ENCODE measurements at places on chromosomes 6 and 20. TPM values are rescaled to one million over a fixed set of nuclear protein-coding genes. Genes with fewer than 3 reads are reported as not detected.

TXNDC5 gene
- 253 TPM for total RNA-seq

SLC22A2 gene
- total RNA-seq: not detected

UST gene
- total RNA-seq: 19.5 TPM

GPX5 gene
- not detected for total RNA-seq

BTNL2 gene
- not detected for total RNA-seq

WFDC12 gene
- total RNA-seq: not detected

TCP11 gene
- 0.51 TPM for total RNA-seq

TTK gene
- total RNA-seq: 0.51 TPM

GRCh38 chr6:37192666-37193065 is 22.7 kb downstream of the PIM1 start:
- DNase-seq: no peak
- H3K4me1 ChIP-seq: no peaks in the 10 kb centered on the region
- H3K4me3 ChIP-seq: no peak overlapping the region
- H3K36me3 ChIP-seq: no peaks in the 10 kb centered on the region

DNA sequence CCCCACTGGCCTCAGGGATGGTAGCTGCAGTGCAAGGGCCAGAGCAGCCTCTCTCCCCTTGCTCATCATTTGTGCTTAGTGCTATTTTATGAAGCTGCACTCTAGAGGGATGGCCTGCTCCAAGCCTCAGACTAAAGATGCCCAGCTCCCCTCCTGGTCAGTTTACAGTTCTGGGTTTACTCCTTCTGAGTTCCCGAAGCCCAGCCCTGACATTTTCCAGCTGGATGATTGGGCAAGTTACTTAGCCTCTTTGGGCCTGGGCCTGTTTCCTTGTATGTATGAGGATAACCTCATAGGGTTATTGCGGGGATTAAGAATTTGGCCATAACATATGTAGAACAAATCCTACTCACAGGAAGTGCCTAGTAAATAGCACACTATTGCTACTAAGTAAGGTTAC is 31.8 kb upstream of the EMILIN3 start:
- no peaks in the 10 kb centered on the region for H3K4me1 ChIP-seq
- no peak for DNase-seq
- no peaks in the 10 kb centered on the region for H3K36me3 ChIP-seq
- H3K4me3 ChIP-seq: no peak overlapping the region

DNA sequence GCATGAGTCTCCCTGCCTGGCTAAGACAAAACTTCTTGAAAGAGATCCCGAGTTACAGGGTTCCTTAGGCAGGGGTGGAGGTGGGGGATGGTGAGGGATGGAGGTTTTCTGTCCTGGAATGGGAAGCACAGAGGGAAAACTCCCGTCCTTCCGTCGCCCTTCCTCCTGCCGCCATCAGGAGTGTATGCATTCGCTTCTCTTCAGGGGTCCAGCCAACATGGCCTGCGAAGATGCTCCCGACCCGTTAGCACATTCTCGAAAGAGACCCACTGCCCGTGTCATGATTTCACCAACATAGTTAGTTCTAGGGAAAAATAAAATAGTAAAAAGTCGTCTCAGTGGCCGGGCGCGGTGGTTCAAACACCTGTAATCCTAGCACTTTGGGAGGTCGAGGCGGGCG is 37.1 kb downstream of the KIF25 start:
- H3K4me3 ChIP-seq: no peak overlapping the region
- H3K27ac ChIP-seq: no peak overlapping the region
- no peak for DNase-seq
- no peaks in the 10 kb centered on the region for H3K36me3 ChIP-seq
- no peaks in the 10 kb centered on the region for H3K27me3 ChIP-seq

DNA sequence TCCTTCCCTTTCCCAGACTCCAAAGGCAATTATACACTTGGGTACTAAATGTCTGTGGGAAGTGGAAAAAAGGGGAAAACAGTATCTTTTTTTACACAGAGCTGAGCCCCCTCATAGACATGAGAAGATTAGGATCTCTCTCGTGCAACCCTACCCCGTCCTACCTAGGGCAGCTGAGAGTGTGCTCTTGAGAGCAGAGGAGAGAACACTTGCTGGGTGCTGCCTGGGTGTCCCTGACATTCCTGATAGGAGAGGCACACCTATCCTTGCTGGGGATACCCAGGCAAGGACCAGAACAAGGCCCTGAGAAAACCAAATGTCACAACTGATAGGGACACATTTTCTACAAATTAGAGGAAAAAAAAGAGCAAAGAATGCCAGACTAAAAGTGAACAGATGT is 81.2 kb downstream of the PREP start:
- no peaks in the 10 kb centered on the region for H3K4me1 ChIP-seq
- H3K27me3 ChIP-seq: no peaks in the 10 kb centered on the region
- DNase-seq: no peak

DNA sequence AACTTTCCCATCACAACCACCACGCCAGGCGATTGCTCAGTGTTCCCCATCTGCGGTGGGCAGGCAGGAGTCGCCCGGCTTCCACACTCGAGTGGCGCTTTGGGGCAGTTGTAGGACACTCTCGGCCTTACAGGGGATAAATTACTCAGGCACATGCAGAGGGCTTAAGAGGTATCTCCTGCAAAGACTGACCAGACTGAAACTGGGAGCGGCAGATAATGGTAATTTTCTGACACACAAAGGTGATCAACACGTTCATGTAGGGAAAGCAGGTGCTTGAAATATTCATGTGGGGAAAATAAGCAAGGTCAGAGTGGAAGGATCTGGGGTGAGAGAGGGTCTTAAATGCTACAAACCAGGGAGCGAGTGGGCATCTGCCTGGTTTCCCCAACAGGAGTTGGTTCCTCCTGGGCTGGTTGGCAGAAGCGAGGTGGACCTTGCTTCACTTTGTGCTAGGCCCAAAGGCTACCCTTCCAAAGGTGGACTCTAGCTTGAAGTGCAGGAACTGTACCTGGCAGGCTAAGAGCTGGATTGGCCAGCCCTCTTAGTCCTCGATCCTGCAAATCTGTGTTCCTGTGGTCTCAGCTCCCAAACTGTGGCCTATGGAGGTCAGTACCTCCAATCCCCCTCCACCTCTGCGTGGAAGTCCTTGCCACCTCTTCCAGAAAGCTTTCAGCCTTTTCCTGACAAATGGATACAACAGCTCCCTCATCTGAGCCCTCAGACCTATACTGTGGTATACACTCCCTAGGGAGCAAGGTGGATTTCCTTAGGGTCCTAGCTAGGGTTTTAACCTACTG is 16.7 kb downstream of the PLAGL2 start:
- peaks cover 4% of the 10 kb centered on the region for H3K36me3 ChIP-seq
- DNase-seq: no peak
- H3K27ac ChIP-seq: no peak overlapping the region
- H3K4me1 ChIP-seq: peaks cover 7% of the 10 kb centered on the region
- no peaks in the 10 kb centered on the region for H3K27me3 ChIP-seq

GRCh38 chr20:4038676-4039370 is 23.5 kb upstream of the RNF24 start:
- H3K36me3 ChIP-seq: no peaks in the 10 kb centered on the region
- no peak for DNase-seq
- H3K27me3 ChIP-seq: no peaks in the 10 kb centered on the region
- peaks cover 16% of the 10 kb centered on the region for H3K4me1 ChIP-seq

- no peaks in the 10 kb centered on the region for H3K27me3 ChIP-seq
- no peak for DNase-seq
- peaks cover 7% of the 10 kb centered on the region for H3K4me1 ChIP-seq
- peak overlapping the region; percentile 41 for H3K27ac ChIP-seq
These were observed 4.4 kb downstream of the AMD1 start for GRCh38 chr6:110878751-110879522.

- H3K36me3 ChIP-seq: no peaks in the 10 kb centered on the region
- H3K4me3 ChIP-seq: no peak overlapping the region
- no peak overlapping the region for H3K27ac ChIP-seq
- no peaks in the 10 kb centered on the region for H3K4me1 ChIP-seq
These were observed 14.5 kb upstream of the IRF4 start for GRCh38 chr6:376827-377640.

- no peaks in the 10 kb centered on the region for H3K36me3 ChIP-seq
- H3K27ac ChIP-seq: no peak overlapping the region
- no peak overlapping the region for H3K4me3 ChIP-seq
These were observed 34.2 kb downstream of the PIM1 start for GRCh38 chr6:37204014-37204751.

Data from fibroblast of lung (primary cell).